ENCODE measurements at places on chromosomes 7 and 10.

- DNase-seq: no peak
Measured at GRCh38 chr10:17216217-17216900, 11.7 kb upstream of the VIM start.

DNA sequence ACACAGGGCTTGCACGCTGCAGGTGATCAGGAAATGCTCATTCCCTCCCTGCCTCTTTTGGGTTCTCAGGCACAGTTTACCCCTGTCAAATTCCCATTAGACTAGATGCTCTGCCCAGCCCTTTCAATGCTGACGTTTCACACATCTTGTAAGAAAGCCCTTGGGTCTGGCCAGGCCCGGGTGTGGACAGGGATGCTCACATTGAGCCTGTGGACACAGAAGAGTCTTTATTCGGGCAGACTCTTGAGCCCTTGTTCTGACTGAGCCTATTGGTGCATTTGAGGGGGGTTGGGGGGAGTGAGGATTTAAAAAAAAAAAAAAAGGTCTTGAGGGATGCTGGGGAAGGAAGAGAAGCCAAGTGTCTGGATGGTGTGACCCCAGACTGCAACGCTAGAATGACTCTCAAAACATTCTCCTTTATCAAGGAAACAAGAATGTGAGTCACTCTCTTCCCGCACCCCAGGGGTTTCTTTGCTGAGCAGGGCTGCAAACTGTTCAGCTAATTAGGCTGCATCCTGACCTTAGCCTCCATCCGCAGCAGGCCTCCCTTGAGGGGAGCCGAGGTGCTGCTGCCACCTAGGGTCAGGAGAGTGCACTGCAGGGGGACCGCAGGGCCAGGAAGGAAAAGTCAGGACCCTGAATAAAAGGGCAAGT is 53.6 kb upstream of the TMEM72 start:
- no peak for DNase-seq

GRCh38 chr7:105032553-105033214 is 18.7 kb downstream of the KMT2E start:
- no peak for DNase-seq

DNA sequence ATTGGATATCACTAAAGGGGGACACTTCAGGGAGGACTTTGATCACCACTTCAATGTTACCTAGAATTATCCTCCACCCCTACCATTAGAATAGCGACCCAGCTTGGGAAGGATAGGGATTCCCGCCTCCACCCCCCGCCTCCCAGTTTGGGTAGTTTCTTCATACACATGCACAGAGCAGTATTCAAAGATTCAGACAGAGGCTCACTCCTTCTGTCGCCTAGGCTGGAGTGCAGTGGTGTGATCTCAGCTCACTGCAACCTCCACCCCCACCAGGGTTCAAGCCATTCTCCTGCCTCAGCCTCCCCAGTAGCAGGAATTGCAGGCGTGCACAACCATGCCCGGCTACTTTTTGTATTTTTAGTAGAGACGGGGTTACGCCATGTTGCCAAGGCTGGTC is 1166.1 kb downstream of the TYW1 start:
- no peak for DNase-seq

DNA sequence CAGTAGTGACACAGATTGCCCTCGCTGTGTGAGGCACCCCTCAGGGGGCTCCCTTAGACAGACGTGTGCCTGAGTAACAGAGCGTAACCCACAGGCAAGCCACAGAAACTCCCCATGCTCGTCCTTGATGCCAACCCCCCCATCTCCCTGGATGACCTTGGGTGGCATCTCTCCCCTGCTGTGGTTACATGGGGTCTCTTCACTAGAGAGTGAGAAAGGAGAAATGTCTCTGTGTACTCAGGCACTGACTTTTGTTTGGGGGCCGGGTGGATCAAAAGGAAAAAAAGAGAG is 1.1 kb upstream of the ASB10 start:
- DNase-seq: no peak

Measured in NCI-H526 treated with DMSO at 0.1 percent for 48 hours (cell line).